ENCODE measurements at places on chromosomes 2 and 18.

GRCh38 chr2:118986738-118987137 lies 44.7 kb downstream of the MARCO start:
- DNase-seq, result no peak

- no peak for DNase-seq
Measured at GRCh38 chr2:207463433-207463832, 66.3 kb upstream of the CREB1 start.

GRCh38 chr2:50455351-50455939 lies 576.5 kb downstream of the NRXN1 start:
- no peak for DNase-seq

DNA sequence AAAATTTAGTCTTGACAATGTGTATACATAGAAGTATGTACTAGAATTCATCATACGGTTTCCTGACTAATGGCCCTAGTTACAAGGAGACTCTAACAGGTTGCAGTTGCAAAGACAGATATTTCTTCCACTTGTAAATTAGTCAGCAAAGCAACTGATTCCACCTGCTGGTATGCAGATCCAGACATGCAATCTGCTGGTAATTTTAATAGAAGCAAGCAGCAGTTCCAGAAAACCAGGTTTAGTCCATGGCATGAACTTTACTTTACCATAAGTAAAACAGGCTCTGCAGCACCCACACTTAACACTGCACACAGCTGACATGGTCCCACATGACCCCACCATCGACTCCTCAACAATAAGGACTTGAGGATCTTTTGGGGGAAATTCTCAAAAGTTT lies 110.9 kb upstream of the SP3 start:
- DNase-seq, result no peak

Data from effector memory CD8-positive, alpha-beta T cell (primary cell).